Activated T-cell treated with anti-CD3 and anti-CD28 coated beads, Interleukin-2, amount 50 U/mL, for 72 hours (primary cell): ENCODE measurements at places on chromosomes 16 and 17. TPM values are rescaled to one million over a fixed set of nuclear protein-coding genes. Genes with fewer than 3 reads are reported as not detected.

TPSG1 gene
- 0.32 TPM for total RNA-seq

P2RX1 gene
- total RNA-seq: 2.3 TPM

MEAK7 gene
- 15.6 TPM for total RNA-seq

GFAP gene
- not detected for total RNA-seq

DLX4 gene
- 1.9 TPM for total RNA-seq

OTOP2 gene
- total RNA-seq: not detected

HBA2 gene
- not detected for total RNA-seq

CSH1 gene
- total RNA-seq: not detected

LYRM1 gene
- total RNA-seq: 31.8 TPM

TBX21 gene
- 27.9 TPM for total RNA-seq

CLEC18A gene
- 1.6 TPM for total RNA-seq

ADCY7 gene
- total RNA-seq: 97.1 TPM

NLE1 gene
- 31.4 TPM for total RNA-seq

CACNG3 gene
- not detected for total RNA-seq

TSNAXIP1 gene
- 0.86 TPM for total RNA-seq

PIPOX gene
- total RNA-seq: 13.7 TPM

ABI3 gene
- 27.9 TPM for total RNA-seq

ASGR1 gene
- 2.1 TPM for total RNA-seq

SMTNL2 gene
- not detected for total RNA-seq

SEPTIN12 gene
- total RNA-seq: not detected

LRRC45 gene
- 15.4 TPM for total RNA-seq

BCAR1 gene
- 1.2 TPM for total RNA-seq

ITGAL gene
- 517 TPM for total RNA-seq

CD79B gene
- total RNA-seq: 24.8 TPM

DPEP2 gene
- total RNA-seq: 11.4 TPM

SHCBP1 gene
- 36.5 TPM for total RNA-seq

LSM12 gene
- 52.8 TPM for total RNA-seq

TNFRSF13B gene
- total RNA-seq: not detected

C1QTNF1 gene
- total RNA-seq: 0.88 TPM

PRCD gene
- total RNA-seq: 1.1 TPM

ANKFN1 gene
- not detected for total RNA-seq
